ENCODE measurements at places on chromosomes 11 and 22.

DNA sequence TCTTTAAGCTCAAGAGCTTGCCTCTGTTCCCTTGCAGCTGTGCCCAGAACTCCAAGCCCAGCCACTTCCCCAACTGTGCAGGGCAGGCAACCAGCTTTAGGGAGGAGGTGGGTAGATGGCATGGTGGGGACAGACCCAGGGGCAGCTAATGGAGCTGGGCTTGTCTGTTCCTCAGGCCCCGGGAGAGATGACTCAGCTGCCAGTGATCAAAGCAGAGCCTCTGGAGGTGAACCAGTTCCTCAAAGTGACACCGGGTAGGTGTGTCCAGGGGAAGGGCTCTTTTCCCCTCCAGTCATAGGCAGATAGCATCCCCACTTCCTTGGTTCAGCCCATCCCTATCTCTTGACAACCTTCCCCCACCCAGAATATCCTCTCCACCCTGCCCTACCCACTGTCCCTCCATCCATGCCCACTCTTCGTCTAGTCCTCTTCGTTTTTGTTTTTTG lies 32.4 kb downstream of the CREB3L1 start:
- no peak for DNase-seq

DNA sequence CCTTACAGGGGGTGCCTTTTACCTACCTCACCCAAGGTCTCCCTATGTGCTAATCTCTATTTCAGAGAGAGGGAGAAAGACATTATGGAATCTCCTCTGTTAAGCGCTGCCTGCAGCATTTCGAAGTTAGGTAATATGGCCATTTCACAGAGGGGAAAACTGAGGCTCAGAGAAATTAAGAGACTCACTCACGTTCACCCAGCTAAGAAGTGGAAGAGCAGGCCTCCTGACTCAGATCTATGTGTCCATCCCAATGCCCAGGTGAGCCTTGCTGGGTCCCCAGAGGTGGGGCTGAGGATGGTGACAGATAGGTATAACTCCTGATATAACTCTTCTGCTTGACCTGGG lies 147.0 kb downstream of the FBXO7 start:
- DNase-seq = no peak

GRCh38 chr11:68939583-68940555 lies 36.2 kb downstream of the IGHMBP2 start:
- DNase-seq = no peak

DNA sequence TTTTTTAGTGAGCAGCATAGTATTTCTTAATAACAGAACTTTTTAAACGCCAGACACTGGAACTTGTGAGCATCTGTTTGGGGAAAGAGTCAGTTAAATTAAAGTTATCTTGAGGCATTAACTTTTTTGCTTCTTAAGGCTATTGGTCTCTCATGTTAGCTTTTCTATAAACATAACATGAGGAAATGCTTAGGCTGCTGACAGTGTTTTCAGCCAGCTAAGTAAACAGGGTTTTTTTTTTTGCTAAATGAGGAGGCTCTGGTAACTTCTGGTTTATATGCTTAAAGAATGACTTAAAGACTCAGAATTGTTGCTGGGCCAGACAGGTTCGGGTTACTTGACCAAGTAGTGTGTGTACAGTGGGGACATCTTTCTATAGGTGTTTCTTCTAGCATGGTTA lies 95.8 kb upstream of the ALKBH3 start:
- DNase-seq = no peak

DNA sequence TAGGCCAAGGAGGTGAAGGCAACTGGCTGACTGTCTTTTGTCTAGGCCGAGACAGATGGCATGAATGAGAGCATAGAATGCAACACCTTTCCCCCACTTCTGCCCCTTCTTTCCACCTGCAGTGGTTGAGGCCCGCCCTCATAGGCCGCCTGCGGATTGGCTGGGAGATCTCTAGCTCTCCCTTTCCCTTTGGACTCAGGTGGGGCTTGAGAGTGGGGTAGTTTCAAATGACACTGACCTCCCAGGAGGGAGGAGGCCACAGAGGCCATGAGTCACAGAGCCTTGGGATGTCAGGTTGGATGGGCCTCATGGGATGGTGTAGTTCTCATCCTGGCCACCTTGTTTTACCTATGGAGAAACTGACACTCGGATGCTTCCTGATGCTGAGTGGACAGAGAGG lies 9.1 kb downstream of the MICAL2 start:
- no peak for DNase-seq

DNA sequence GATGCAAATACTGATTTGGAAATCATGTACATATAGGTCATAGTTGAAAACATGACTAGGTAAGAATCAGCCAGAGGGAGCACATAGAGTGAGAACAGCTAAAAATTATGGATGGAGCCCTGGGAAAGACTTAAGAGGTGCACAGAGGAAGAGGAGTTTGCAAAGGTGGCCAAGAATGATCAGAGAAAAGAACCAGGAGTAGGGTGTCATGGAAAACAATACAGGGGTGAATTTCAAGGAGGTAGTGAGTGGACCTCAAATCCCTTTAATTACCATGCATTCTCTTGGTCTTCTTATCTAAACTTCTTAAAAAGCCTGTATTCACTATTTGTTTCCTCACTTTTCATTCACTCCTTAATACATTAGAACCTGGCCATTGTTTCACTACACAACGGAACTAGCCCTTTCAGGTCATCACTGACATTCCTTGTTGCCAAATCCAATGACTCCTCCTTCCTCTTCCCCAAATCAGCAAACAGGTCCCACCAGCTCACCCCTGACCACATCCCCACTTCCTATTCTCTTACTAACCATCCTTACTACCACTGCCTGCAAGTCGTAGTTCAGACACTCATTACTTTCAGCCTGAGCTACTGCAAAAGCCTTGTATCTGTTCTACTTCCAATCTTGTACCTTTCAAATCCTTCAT lies 22.6 kb downstream of the BUD13 start:
- DNase-seq = no peak

DNA sequence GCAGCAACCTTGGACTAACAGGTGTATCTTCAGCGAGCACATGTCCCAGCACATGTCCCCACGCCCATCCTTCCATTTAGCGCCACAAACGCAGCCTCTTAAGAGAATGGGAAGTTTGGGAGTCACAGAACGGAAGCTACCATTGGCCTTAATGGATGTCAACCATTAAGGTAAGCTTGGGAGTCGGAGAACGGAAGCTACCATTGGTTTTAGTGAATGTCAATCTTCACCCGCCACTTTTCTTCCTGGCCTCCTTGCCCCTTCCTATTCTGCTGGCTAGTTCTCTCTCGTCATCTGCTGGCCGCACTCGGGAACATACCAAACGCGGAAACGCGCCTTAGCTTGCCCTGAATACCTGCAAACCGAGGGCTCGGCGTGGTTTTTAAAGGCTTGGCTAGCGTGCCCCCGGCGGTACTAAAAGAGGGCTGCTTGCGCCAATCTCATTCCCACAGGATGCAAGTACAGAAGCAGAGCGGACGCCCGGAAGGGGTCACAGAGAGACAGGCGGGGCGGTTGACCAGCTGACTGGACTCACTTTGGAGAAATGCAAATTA lies 24.3 kb downstream of the GLYATL1 start:
- DNase-seq = no peak

- no peak for DNase-seq
These were observed 327.7 kb downstream of the DLG2 start for GRCh38 chr11:85299258-85299942.

All from activated CD4-positive, alpha-beta T cell treated with anti-CD3 and anti-CD28 coated beads, Interleukin-2, amount 50 U/mL, for 24 hours (primary cell).